ENCODE measurements at places on chromosomes 16 and 17.

DNA sequence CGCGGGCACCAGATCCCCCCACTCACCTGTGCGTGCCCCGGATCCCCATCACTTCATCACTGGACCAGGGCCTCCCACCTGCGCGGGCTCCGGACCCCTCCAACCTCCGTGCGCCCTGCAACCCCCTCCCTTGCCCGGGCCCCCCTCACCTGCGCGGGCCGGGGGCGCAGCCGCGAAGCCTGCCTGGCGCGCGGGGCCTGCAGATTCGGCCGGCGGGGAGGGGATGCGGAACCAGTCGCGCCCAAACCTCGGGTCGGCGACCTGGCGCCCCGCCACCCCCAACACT is 202 bp downstream of the CEP131 start:
- no peak for DNase-seq

DNA sequence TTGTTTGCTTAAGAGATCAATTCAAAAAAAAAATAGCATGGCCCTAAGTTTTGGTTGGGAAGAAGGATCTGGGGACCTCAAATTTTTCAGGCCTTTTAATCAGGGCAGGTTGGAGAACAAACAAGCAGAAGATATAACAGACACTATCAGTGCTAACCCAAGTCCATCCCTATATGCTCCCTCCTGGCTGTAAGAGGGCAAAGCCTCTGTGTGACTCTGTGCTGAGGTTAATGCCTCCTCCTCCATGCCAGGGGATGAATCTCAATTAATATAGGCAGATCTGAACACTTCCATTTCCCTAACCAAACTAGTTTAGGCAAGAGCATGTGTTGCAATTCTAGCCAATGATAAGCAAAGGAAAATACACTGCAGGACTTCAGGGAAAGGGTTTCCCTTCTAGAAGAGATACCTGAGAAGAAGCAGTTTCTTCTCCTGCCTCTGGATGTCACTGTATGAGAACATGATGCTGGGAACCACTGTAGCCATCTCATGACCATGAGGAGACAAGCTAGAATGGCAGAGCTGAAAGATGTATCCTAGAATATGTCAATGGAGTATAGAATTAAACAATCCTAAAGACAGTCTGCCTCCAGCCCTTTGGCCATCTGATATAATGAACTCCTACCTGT is 76.0 kb downstream of the CHD9NB start:
- DNase-seq = no peak

- DNase-seq = no peak
Observed at GRCh38 chr17:27473748-27474609, 17.7 kb downstream of the KSR1 start.

- DNase-seq = no peak
Observed at GRCh38 chr17:77681861-77682260, 276.6 kb upstream of the TNRC6C start.

GRCh38 chr16:66513111-66513723 is 36.7 kb downstream of the TK2 start:
- DNase-seq = no peak

- DNase-seq = no peak
Observed at GRCh38 chr16:63497408-63497807, 1461.2 kb upstream of the CDH8 start.

DNA sequence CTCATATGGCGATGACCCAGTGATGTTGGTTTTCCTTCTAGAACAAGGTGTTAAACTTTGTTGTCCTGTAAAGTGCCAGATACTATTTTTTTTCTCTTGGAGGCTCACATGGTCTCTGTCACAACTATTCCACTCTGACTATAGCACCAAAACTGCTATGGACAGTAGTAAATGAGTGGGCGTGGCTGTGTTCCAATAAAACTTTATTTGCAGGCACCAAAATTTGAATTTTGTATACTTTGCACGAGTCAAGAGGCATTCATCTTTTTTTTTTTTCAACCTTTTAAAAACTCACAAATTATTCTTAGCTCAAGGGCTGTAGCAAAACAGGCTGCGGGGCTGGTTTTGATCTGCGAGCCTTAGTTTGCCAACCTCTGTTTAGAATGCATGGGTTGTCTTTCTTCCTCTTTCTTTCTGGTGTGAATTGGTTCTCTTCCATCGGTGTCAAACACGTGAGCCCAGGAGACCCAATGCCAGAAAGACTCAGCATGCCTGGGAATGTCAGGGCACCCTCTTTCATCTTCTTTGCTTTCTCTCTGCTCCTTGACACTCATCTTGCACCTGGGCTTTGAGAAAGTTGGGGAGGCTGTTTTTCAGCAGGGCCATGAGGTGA is 2.1 kb downstream of the SYT17 start:
- no peak for DNase-seq
